ENCODE measurements at places on chromosomes 1 and 21. TPM values are rescaled to one million over a fixed set of nuclear protein-coding genes. Genes with fewer than 3 reads are reported as not detected.

Gene TMPRSS15
- total RNA-seq, result not detected

Gene B3GALT5
- total RNA-seq, result not detected

Gene GPR37L1
- total RNA-seq, result not detected

Gene HP1BP3
- 96.5 TPM for total RNA-seq

Gene PRRX1
- total RNA-seq, result 2.1 TPM

Gene SH2D1B
- not detected for total RNA-seq

Gene SLAMF8
- 0.72 TPM for total RNA-seq

Gene TFF1
- total RNA-seq, result not detected

Gene COL9A2
- 3.9 TPM for total RNA-seq

Gene C1orf141
- not detected for total RNA-seq

Gene LCE1D
- total RNA-seq, result not detected

Gene TNFRSF8
- not detected for total RNA-seq

Gene AHCYL1
- 29.6 TPM for total RNA-seq

Gene PFKFB2
- total RNA-seq, result 10.7 TPM

Gene SLFNL1
- total RNA-seq, result not detected

Gene KCNH1
- not detected for total RNA-seq

Gene FOXD2
- total RNA-seq, result 0.08 TPM

Gene ZMYND12
- 0.70 TPM for total RNA-seq

Gene RGS8
- total RNA-seq, result not detected

Gene TNFSF4
- total RNA-seq, result 0.15 TPM

Gene TPTE
- not detected for total RNA-seq

Gene HMCN1
- total RNA-seq, result 0.95 TPM

Gene SNX7
- 47.2 TPM for total RNA-seq

Gene ST6GALNAC3
- total RNA-seq, result 0.38 TPM

Gene NBPF4
- total RNA-seq, result not detected

Gene TMEM269
- not detected for total RNA-seq

Gene CD34
- total RNA-seq, result not detected

Gene SEC16B
- 0.72 TPM for total RNA-seq

Gene MRPL37
- 157 TPM for total RNA-seq

All from hair follicular keratinocyte (primary cell).